ENCODE measurements at places on chromosomes 2 and 18.

DNA sequence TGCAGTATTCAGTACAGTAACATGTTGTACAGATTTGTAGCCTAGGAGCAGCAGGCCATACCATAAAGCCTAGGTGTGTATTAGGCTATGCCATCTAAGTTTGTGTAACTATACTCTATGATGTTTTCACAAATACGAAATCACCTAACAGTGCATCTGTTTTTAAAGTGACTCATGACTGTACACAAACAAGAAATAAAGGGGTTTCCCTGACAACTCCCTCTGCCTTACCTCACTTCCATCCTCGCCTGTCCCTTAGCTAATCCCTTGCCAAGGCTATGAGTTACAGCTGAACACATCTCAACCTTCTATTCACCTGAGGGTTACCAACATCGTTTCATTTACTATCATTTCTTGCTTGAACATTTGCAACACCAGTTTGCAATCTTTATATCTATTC, 78.6 kb upstream of the RPRM start:
- DNase-seq, result no peak

DNA sequence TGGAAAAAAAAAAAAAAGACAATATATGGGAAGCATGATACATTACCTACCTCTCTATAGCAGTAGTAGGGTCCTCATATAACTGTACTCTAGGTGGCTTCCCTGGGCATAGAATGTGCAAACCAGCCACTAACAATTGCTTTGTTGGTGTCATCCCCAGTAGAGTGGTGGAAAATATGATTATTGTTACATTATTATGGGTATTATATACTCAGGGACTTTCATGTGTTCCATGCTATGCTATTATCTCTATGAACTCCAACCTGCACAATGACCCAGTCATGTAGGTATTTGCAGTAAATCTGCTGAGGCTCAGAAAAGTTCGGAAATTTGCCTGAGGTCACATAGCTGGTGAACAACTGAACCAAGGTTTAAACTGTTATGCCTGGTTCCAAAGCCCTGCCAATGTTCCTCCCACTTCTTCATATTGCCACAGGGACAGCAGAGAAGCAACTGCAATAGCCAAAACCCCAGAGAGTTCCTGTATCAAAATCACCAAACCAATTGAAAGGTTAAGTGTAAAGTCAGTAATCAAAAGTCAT, 52.6 kb upstream of the MAP4K4 start:
- DNase-seq, result no peak

DNA sequence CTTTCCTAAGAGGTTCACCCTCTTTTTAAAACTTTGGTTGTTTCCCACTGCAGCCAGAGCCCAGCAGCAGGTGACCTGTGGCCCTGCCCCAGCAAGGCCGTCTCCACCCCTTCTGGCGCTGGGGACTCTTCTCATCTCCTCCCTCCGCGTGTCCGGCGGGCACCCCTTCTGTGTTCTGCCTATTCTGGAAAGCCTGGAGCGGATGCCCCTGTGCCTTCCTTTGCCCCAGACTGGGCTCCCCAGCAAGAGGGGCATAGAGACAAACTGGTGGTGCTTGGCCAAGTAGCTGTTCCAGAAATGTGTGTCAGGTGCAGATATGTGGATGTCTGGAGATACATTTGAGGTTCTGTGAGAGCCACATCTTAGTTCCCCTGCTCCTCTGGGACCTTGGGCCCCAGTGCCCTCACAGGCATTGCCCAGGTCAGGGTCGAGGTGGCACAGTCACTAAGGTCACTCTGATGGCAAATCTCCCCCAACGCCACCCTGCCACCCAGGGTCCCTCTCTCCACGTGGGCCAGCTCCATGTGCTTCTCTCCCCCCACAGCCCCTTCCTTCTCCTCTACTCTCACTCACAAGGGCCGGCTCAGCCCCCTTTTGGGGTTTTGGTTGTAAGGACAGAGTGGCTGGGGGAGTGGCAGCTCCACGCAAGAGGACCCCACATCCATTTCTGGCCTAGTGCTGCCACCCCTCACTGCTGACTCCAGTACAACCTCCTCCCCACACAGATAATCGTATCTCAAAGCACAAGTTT, 35.5 kb upstream of the TAF1B start:
- no peak for DNase-seq

- DNase-seq, result no peak
These were observed 332.4 kb downstream of the PARD3B start for GRCh38 chr2:204877691-204878090.

GRCh38 chr2:234368861-234369261, 128.0 kb downstream of the ARL4C start:
- DNase-seq, result peak; percentile 22

DNA sequence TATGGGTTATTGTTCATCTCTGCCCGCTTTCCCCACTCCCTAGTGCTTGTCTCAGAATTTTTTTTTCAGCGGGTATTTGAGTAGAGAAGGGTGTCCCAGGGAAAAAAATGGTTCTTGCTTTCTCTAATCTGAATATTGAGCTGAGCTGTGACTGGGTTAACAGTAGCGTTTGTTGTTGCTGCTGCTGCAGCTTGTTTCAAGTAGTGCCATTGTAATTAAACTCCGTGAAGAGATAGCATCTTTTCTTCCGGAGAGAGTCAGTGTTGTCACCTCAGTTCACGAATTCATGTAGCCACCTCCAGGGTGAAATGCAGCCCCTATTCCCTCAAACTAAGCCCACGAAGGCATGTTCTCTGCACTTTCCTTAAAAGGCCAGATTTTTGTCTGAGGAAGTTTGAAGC, 1.5 kb upstream of the AAK1 start:
- DNase-seq, result peak; percentile 16

DNA sequence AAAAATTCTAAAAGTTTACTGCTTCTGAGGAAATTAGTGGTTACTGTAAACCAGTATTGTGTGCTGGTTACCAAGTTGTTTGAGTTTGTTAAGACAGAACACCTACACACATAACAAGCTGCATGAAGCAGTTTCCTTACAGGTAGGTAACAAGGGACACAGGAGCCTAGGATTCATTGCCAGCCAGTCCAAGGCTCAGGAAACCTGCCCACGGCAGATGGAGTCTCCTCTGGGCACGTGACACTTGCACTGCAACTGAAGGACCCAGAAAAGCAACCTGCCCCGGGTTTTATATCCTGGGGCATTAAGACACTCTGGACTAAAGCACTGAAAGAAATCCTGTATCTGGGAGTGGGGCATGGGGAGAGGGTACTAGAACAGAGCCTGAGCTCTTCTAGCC, 639.3 kb downstream of the ADCYAP1 start:
- DNase-seq, result no peak

DNA sequence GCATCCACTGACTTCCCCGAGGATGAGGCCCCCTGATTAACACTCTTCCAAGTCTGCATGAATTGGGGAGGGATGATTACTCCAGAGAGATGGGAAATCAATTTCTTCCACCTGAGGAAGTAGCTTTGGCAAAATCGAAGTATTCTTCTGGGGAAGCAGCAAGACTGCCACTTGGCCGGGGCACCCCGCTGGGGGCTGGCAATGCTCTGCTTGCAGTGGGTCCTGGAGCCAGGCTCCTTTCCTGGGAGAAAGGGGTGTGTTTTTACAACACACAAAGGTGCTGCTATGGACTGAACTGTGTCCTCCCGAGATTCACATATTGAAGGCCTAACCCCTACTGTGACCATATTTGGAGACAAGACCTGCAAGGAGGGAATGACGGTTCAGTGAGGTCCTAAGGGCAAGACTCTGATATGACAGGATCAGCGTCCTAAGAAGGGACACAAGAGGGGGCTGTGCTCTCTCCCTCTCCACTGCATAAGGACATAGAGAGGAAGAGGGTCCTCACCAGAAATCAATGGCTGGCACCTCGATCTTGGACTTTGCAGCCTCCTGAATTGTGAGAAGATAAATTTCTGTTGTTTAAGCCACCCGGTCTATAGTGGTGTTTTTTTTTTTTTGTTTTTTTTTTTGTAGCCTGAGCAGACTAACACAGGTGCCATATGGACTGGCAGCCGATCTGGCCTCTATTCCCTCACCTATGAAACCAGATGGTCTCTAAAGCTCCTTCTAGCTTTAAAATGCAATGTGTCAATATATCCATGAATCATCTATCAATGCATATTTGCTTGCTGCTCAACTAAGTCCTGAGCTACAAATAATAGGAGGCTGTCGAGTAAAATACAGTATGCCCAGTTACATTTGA, 3.6 kb upstream of the SMARCAL1 start:
- no peak for DNase-seq

GRCh38 chr2:208415255-208415654, 8.7 kb downstream of the PTH2R start:
- no peak for DNase-seq

DNA sequence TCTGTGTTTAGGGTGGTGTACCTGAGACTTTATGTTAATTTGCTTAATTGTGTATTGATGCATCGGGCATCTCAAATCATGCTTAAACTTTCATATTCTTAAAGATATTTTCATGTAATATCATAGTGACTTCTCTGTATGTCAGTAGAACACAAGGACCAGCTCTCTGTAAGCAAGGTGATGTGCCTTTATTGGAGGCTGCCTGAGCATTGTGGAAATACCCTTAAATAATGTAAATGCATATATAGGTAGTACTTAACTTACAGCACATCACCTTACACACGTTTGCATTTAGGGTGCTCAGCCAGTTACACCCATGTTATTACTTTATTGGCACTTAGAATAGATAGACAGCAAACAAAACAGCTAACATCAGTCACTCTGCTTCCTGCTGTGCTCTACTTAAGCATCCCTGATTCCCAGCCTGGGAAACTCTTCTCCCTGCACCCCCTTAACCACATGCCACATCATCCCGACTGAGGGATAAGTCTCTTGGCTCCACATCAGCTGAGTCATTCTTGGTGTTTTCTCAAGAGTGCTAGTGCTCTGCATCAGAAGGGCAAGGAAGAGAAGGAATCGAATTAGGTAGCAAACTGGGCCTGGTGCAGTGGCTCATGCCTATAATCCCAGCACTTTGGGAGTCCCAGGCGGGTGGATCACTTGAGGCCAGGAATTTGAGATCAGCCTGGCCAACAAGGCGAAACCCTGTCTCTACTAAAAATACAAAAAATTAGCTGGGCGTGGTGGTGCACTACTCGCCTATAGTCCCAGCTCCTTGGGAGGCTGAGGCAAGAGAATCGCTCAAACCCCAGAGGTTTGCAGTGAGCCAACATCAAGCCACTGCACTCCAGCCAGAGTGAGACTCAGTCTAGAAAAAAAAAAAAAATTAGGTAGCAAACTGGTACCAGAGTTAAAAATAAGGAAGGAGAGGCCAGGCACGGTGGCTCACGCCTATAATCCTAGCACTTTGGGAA, 108.7 kb downstream of the MAP3K20 start:
- no peak for DNase-seq

GRCh38 chr2:59806486-59806885, 747.0 kb downstream of the BCL11A start:
- no peak for DNase-seq

DNA sequence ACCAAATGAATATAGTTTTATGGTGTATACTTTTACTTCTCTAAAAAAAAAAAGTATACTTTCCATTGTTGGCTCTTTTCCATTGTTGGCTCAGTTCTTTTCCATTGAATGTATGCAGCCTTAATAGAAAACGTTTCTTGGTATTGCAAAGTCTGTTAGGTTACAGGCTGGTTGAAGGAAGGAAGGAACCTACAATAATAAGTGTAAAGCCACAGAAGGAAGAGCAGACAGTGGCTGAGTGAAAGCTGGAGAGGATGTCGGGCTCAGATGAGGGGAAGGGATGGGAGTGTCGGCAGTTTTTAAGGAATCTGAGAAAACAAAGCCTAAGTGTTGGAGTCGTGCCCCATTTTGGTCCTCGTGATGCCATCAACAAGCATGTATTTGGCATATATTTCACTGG, 6.8 kb downstream of the COPS8 start:
- DNase-seq, result no peak
